ENCODE measurements at places on chromosomes 13 and 19.

DNA sequence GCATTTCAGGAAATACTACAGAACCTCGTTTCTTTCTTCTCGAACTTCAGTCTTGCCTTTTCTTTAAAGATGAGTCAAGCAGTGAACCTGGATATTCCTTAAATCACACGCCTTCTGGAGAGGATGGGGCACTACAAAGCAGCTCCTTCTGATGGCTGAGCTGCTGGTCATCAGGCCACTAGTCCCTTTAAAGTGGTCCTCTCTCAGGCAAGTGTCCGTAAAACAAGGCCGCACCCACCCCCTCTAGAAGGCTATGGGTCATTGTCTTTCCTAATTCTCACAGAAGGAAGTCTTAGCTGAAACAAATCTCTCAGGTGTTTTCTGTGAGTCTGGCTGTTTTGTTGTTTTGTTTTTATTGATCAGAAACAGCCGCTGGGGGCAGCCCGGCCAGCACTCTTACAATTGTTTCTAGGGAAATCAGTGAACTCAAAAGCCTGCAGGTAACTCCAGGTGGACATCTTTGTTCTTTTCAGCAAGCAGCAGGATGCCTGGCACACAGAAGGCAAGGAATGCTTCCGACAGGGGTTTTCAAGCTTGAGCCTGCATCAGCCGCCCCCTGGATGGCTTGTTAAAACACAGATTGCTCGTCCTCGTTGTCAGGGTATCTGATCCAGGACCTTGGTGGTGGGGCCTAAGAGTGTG lies 45.4 kb downstream of the MBNL2 start:
- no peak for DNase-seq

DNA sequence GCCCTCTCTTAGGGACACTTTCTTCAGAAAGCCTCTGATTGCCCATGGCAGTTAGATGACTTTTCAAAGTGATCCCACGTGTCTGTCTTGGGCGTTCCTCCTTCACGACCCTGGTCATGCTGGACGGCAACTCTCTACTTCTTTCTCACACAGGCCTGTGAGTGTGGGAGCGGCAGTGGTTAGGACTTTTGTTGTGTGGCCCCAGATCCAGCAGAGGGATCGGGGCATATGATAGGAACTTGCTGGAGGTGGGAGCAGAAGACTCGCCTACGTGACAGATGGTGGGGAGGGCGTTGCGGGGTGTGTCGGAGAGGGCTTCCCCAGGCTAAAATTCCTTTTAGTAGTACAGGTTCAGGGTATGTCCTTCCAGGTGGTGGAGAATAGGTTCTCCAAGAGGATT lies 289.5 kb upstream of the MAB21L1 start:
- DNase-seq = no peak

GRCh38 chr19:1468274-1468820 lies 10.7 kb downstream of the C19orf25 start:
- no peak for DNase-seq

DNA sequence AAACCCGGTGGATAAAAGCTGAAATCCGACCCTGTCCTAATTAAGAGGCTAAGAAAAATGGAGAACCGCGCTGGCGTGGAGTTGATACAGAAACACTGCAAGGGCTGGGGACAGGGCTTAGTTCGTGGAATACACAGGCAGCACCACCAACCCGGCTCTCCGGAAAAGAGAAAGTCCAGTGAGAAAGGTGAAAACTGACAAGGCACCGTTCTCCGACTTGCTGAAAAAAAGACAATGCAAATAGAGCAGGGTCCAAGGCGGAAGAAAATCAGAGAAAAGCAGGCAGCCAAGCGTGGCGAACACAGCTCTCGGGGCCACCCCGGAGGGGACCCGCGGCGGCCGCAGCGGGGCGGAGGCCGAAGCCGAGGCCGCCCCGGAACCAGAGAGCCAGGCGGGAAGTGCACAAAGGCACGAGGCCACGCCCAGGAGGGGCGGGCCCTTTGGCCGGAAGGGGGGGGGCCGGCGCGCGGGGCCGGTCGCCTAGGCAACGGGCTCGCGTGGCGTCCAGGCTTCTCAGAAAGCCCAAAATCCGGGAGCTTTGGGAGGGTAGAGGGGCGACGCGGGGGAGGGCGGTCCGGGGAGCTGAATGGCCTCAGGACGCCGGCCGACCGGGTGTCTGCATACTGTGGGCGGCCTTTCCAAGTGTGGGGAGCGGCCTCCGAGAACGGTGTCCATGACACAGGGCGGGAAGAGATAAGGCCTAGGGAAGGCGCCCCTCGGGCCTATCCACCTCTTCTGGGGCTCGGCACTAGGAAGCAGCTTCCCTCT lies 1.2 kb upstream of the ING1 start:
- DNase-seq = peak; percentile 95

- DNase-seq = peak; percentile 13
Measured at GRCh38 chr13:46743191-46743590, 53.8 kb downstream of the ESD start.

DNA sequence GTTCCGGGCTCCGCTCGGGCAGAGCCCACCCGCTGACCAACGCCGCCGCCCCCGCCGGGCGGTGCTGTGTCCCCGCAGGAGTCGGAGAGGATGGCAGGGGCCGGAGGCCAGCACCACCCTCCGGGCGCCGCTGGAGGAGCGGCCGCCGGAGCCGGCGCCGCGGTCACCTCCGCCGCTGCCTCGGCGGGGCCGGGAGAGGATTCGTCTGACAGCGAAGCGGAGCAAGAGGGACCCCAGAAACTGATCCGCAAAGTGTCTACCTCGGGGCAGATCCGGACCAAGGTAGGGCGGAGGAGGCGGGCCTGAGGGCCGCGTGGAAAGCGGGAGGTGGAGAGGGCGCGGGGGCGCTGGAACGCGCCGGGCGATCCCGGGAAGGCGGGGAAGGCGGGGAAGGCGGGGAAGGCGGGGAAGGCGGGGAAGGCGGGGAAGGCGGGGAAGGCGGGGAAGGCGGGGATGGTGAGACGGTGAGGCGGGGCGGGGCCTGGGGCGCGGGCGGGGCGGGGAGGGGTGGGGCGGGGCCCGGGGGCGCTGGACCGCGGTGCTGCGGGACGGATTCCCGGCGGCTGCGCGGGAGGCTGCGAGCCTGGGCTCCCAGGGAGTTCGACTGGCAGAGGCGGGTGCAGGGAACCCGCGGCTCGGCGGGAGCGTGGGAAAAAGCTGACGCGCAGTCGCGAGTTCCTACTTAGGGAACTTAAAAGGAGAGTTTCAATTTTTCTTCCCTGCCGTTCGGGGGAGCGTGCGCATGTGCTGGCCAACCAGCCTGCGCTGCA lies 421 bp downstream of the DGKH start:
- DNase-seq = peak; percentile 94

GRCh38 chr19:703651-704446 lies 4.9 kb upstream of the PALM start:
- peak; percentile 71 for DNase-seq

DNA sequence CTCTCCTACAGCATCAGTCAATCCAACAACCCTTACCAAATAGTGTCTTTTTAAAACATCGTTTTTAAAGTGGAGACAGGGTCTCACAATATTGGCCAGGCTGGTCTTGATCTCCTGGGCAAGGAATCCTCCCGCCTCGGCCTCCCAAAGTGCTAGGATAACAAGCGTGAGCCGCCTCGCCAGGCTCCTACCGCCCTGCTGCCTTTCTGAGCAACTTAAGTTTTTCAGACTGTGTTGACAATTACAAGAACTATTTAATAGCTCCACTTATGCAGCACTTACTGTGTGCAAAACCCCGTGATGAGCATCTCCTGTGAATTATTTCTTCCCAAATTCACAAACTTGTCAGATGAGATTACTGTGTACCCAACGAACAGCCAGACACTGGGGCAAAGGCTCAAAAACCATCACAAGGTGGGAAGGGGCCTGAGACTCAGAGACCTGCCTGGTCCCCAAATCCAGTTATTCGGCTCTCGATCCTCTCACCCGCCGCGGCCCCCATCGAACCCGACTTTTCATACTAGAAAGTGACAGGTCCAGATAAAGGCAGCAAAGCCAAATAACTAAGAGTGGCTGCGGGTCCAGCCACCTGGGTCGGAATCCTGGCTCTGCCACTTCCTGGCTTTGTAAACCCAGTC lies 581 bp downstream of the RPL18 start:
- DNase-seq = no peak

- no peak for DNase-seq
Measured at GRCh38 chr13:42597505-42597904, 23.6 kb downstream of the TNFSF11 start.

DNA sequence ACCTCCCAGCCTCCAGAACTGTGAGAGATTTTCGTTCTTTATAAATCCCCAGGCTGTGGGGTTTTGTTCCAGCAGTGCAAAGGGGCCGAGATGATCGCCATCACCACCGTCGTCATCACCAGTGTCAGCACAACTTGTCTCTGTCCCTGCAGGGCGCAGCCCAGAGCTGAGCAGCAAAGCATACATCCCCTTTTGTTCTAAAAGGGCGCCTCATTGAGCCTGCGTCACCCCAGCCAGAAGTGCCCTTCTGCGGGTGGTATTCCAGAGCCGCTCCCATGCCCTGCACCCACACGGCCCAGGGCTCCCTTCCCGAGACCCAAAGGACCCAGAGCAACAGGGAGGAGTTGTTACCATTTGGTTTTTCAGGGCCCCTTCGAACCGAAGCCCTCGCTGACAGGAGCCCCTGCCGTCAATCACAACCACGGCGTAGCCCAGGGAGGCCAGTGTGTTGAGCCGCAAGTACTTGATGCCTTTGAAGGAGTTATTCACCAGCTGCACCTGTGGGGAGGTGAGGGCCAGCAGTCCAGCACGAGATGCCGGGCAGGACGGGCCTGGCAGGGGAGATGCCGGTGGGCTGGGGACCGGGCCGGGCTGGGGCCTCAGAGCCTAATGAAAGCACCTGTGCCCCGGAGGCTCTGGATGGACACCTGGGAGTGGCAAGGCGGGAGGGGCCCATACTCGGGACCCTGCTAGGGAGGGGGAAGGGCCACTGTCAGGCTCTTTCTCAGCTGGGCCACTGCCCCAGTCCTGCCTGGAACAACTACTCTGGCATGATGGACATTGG lies 14.4 kb upstream of the MYDGF start:
- no peak for DNase-seq

DNA sequence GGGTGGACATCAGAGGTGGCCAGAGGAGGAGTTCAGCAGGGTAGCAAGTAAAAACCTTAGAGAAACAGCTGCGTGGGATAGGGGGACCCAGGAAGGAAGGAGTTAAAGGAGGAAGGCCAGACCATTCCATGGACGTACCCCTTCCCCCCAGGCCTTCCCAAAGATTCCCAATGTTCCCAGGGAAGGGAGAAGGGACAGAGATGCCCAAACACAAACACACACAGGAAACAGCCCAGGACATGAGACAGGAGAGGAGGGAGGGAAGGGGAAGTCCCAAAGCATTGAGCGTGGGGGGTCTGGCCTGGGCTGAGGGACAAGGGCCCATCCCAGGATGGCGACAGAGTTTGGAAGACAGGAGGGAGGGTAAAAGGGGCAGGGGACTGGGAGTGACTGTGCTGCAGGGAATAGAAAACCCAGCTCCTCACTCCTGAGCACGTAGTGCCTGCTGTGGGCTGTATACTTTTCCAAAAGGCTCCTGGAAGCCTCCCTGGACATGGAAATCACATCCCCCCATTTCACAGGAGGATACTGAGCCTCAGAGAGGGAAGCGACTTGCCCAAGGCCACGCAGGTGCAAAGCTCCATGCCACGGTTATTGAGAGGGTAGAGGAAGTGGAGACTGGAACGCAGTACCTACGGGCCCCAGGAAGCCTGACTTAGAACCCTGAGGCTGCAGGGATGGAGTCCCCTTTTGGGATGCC lies 1.1 kb downstream of the SYDE1 start:
- peak; percentile 48 for DNase-seq

DNA sequence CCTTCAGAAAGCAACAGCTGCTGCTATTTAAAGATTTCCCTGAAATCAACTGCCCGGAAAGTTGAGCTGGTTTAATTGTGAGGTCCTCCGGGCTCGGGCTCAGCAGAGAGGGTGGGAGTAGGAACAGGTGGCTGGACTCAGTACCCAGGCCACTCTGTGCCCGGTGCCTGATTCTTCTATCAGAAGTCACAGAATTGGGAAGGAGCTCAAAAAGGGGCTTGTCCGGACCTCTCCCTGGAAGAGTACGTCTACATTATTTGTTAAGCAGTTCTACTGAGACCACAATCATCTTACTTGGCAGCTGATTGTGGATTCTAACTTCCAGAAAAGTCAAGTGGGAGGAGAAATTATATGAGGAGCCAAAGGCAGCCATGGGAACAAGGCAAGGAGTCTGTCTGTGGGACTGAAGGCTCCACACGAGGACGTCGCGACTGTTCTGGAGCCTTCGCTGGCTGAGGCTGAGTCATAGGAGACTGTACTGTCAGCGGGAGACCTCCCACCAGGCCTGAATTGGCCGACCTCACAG lies 91.7 kb upstream of the ANKRD10 start:
- peak; percentile 87 for DNase-seq

GRCh38 chr13:65763811-65764210 lies 1466.3 kb downstream of the PCDH9 start:
- DNase-seq = no peak

GRCh38 chr13:40200273-40200978 lies 466.0 kb downstream of the FOXO1 start:
- DNase-seq = no peak

GRCh38 chr13:28299916-28300315 lies 161.6 kb downstream of the PAN3 start:
- DNase-seq = no peak

DNA sequence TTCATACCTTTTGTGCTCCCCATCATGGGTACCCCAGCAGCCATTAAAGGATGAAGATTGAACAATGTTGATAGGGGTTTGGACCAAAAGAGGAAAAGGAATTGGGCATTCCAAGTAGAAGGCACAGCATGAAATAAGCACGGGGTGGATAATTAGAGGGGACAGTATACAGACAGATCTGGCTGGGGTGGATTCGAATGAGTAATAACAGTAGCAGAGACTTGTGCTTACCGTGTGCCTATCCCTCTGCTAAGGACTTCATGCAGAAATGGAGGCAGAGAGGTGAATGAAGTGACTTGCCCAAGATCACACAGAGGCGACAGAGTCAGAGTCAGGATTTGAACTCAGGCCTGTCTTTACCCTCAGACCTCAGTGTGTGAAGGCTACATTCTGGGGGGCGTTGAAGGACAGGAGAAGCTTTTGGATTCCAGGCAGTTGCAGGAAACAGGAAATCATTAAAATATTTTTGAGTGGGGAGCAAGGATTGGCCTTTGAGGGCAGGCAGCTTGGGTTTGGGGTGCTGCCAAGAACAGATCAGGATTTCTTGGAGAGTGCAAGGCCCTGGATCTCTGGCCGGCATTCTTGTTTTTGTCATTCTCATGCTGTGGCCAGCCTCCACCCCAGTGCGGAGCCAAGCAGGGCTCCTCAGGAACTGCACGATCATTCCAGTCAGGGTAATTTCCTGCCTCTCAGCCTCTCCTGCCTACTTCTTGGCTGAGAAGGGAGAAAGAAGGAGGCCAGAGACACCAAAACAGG lies 18.7 kb downstream of the PAF1 start:
- peak; percentile 94 for DNase-seq

GRCh38 chr13:103615771-103616170 lies 549.6 kb upstream of the SLC10A2 start:
- DNase-seq = no peak

DNA sequence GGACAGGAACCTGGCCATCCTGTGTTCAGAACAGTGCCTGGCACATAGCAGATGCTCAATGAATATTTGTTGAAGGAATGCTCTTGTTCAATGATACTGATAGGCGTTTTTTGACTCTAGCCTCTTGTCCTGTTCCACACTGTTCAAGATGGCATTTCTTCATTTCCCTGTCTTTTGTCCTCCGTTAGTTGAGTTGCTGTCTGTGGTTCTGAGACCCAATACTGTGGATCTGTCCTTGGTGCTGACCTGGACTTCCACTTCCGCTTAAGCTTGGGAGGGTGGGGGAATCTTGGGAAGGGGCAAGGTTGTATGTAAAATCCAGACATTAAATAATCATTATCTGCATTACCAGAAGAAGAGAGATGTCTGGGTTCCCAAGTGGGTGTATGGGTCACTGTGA lies 8.3 kb upstream of the KCNN4 start:
- peak; percentile 44 for DNase-seq

Measured in GM03348 (cell line).